ENCODE measurements at places on chromosomes 1 and 21.

DNA sequence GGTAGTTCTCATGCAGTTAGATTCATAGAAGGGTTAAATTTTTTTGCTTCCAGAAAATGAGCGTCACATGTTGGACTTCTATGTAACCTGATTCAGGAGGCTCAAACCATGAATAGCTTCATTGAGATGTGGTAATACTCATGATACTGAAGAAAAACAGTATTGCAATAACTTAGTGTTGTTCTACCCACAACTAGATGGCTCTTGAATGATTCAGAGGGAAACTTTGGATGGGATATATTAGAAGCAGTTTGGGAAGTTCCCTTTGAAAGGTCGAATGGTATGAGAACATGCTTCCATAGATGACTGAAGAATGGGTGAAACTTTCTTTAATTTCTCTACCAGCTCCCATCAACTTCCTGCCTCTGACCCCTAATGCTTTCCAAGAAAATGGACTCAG, 211.7 kb upstream of the PTGFR start:
- no peak for DNase-seq

DNA sequence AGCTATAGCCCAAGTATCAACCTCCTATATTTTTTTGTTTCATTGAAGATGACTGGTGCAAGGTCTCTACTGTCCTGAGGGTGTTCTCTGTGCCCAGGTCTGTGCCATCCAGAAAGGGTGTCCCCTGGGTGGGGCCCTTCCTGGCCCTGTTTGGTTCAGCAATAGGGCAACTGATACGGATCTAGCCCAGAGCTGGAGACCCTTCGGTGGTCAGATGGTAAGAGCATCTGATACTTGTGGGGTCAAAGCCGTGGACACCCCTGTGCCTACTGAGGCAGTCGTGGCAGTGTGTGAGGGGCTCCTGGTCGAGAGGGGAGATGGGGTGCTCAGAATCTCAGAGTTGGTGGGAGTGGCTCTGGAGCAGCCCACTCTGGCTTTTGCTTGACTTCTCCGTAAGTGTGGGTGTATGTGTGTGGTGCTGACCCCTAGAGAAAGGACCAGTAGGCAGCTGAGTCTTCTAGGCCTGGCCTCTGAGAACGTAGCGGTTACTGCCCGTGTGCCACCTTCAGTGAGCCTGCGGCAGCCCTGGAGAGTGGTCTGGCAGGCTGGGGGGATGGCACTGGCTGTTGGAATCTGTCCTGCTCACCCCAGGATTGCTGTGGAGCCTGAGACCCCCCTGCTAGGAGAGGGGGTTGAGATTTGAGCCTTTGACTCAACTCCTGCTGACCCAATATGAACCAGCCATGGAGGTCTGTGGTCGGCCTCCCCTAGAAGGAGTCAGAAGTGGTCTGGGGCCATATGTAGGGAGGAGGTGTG, 2.7 kb downstream of the AMPD2 start:
- no peak for DNase-seq

DNA sequence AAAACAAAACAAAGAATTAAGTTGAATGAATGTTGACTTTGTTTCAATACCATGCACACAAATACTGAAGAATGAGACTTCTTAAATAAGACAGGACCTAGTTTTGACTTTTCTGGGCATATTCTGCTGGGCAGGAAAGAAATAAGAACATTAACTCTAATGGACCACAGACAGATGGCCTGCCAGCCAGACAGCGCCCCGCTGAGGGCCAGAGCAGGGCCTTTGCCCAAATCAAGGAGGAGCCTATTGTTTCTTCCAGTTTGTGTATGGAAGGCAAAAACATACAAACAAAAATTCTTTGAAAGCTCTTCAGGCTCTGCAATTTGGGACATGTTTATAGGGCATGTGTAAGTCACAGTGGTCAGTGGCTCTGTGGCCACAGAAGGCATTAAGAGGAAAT, 44.4 kb upstream of the KIF26B start:
- no peak for DNase-seq

DNA sequence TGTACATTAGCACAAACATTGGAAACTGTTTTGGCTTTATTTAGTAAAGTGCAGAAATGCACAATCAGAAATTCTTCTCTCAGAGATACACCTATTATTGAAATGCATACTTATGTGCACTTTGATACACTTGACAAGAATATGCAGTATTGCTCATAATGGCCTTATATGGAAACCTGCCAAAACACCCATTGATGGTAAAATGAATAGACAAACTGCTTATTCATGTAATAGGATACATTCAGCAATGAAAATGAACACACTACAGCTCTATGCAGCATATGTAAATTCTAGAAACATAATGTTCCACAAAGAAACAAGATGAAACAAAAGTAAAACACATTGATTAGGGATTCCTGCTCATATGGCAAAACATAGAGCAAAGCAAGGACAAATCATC, 223.9 kb downstream of the S1PR1 start:
- no peak for DNase-seq

DNA sequence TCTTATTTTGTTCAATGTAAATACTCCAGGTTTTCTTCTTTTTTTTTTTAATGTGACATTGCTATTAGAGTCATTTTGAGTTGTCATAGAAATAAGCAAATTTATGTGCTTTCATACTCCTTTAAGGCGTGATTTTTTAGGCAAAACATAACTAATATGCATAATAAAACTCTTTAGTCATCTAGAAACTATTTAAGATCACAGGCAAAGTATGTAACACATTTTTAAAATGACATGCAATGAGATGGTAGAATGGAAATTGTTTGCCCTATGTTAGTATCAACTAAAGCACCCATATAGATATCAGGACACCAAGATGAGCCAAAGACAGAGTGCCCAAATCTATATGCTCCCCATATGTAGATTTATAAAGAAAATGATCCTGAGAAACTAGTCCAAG, 41.5 kb upstream of the SGIP1 start:
- DNase-seq = no peak

DNA sequence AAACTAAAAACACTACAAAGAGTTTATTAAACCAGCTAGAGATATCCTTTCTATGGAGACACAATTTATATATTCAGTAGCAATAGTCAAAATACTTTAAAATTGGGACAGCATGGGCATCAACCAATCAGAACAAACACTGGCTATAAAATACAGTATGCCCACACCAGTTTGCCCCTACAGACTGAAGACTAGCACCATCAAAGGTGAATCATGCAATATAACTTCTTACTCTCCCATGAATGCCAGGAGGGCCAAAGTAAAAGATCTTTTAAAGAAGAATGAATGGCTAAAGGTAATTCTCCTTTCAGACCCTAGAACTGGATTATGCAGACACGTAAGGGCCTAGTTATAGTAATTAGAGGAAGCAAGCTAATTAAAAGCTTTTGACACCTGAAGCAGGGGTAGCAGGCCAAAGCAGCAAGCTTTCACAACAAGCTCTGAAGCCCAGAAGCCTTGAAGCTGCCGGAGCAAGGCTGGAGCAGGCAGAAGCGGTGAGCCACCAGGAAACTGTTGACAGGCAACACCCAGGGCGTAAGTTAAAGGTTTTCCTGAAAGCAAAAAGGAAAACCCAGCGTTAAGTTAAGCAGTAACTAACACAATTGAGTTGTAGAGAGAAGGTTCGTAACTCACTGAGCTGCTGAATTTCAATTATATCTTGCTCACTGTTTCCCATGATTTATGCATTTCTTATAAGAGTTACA, 99.3 kb downstream of the CDC42BPA start:
- no peak for DNase-seq

DNA sequence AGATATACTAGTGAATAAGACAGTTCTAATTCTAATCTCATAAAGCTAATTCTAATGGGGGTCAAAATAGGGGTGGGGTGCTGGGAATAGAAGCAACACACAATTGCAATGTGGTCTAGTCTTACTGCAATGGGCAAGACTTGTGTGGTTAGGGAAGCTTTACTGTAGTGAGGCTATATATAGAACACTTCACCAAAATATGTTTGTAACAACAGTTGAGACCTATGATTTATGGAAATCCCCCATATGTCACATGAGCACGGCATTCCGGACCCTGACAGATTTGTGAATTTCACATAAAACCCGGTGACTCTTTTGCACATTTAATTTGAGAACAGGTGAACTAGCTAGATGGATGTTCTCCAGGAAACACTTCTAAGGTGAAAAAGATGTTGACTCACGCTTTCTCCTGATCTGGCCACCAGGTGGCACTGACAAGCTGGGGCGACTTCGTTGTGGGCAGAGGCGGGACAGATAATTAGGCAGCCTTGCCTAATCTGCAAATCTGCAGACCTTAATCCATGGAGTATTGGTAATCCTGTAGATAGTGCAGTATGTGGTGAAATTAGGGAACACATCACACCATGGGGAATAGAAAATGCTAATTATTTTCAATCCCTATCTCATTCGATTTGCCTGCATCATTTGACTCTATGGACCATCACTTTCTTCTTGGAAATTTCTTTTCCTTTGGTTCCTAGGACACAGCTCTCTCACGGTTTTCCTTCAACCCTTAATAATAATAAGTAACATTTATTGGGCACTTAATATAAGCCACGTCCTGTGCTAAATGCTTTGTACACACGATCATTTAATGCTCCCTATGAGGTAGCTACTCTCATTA, 37.7 kb downstream of the KIAA0040 start:
- no peak for DNase-seq

- DNase-seq = no peak
These were observed 46.1 kb upstream of the SLC30A1 start for GRCh38 chr1:211625040-211625439.

DNA sequence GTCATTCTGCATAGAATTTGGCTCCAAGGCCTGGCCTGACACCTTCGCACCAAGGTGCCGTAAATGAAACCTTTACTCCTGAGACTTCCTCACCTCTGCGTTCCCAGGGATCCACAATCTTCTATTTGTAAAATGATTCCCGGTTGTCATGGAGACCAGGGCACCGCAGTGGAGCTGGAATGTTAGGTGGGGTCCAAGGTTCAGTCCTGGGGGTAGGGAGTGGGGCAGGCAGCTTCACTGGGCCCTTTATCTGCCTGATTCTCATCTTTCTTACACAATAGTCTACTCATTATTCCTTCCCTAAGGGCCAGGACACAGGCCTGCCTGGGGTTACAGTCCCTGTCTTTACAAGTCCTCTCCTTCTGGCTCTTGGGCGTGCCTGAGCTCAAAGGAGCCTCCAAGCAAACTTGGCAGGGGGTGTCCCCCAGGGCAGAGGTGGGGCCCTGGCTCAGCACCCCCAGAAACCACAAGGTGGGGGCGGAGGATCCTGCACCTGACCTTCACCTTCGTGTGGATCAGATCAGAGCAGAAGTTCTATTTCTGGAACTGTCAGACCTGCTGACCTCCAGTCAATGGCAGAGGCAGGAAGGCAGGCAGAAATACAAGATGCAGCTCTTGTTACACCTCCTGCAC, 51.1 kb downstream of the RIPK4 start:
- no peak for DNase-seq

- DNase-seq = no peak
These were observed 47.1 kb upstream of the FAM3B start for GRCh38 chr21:41269535-41269934.

DNA sequence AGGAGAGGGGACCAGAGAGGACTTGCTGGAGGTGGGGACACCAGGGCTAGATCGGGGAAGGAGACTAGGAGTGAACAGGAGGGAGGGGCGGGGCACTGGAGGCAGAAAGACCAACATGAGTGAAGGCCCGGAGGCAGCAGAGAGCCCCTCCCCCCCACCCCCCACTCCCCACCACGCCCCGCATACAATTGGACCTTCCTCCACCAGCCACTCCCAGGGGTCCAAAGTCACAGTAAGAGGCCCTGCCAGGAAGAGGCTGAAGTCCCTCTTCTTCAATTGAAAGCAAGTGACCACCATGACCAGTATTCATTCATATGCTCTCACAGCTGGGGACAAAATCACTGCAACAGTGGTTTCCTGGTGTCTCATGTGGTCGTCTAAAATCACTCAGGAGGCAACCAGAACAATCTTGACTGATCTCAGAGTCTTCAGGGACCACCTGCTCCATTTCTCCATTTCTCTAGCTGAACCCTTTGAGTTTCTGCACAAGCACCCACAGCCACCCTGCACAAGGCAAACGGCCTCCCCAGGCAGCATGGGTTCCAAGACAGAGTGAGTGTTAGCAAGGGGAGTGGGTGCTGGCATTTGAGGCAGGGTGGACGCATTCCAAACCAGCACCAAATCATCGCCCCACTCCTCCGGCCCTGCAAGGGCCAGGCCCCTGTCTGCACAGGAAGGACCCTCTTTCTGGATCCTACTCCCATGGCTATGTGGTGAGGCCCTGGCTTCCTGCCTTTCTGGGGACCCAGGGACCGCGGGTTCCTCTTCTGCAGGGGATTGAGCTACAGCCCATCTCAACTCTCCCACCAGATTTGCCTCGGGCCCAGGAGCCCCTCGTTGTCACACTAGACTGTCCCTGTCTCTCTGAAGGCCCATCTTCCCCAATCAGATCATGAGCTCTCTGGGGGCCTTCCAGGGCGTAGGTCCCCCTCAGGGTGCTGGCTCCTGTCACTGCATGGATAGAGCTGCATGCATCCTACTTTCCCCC, 17.0 kb downstream of the LAPTM5 start:
- DNase-seq = no peak

GRCh38 chr1:172515927-172516326, 17.0 kb upstream of the SUCO start:
- no peak for DNase-seq
